ENCODE measurements at places on chromosomes 12 and 14. TPM values are rescaled to one million over a fixed set of nuclear protein-coding genes. Genes with fewer than 3 reads are reported as not detected.
A peak's percentile ranks its signal among the peaks of the same experiment; 100 is the strongest.

SLCO1B3 gene
- total RNA-seq: not detected

- no peaks in the 10 kb centered on the region for H3K4me1 ChIP-seq
- H3K4me3 ChIP-seq: no peak overlapping the region
- no peak overlapping the region for H3K27ac ChIP-seq
- H3K27me3 ChIP-seq: no peaks in the 10 kb centered on the region
- H3K36me3 ChIP-seq: no peaks in the 10 kb centered on the region
Measured at GRCh38 chr14:33499687-33500086, 451.2 kb downstream of the EGLN3 start.

GRCh38 chr12:109764123-109764522 is 50.5 kb downstream of the FAM222A start:
- H3K27me3 ChIP-seq: no peaks in the 10 kb centered on the region
- H3K4me1 ChIP-seq: no peaks in the 10 kb centered on the region
- DNase-seq: no peak
- H3K27ac ChIP-seq: no peak overlapping the region
- no peak overlapping the region for H3K4me3 ChIP-seq

ZNF385A gene
- total RNA-seq: 5.0 TPM

ITGB7 gene
- 139 TPM for total RNA-seq

GRCh38 chr14:76350671-76351070 is 25.3 kb upstream of the ESRRB start:
- H3K27ac ChIP-seq: no peak overlapping the region
- H3K4me3 ChIP-seq: no peak overlapping the region
- peaks cover 2% of the 10 kb centered on the region for H3K4me1 ChIP-seq
- peaks cover 30% of the 10 kb centered on the region for H3K27me3 ChIP-seq
- H3K36me3 ChIP-seq: no peaks in the 10 kb centered on the region

FIGNL2 gene
- total RNA-seq: 0.39 TPM

DNA sequence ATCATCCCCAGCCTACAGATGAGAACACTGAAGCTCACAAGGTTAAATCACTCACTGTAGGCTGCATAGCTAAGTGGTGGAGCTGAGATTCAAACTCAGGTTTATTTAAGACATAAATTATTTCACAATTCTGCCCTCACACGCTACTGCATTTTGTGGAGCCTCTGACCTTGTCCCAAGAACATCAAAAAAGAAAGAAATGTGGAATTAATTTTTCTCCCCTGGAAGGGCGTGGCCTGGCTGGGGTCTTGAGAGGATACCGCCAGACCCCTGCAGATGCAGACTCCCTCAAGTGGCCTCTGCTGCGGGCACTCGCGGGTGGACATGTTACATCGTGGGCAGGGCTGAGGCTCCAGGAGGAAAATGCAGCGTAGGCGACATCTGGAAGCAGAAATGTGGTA is 40.6 kb downstream of the LTBP2 start:
- H3K4me3 ChIP-seq: no peak overlapping the region
- no peak for DNase-seq
- H3K4me1 ChIP-seq: no peaks in the 10 kb centered on the region
- no peak overlapping the region for H3K27ac ChIP-seq
- H3K27me3 ChIP-seq: peaks cover 7% of the 10 kb centered on the region

DNA sequence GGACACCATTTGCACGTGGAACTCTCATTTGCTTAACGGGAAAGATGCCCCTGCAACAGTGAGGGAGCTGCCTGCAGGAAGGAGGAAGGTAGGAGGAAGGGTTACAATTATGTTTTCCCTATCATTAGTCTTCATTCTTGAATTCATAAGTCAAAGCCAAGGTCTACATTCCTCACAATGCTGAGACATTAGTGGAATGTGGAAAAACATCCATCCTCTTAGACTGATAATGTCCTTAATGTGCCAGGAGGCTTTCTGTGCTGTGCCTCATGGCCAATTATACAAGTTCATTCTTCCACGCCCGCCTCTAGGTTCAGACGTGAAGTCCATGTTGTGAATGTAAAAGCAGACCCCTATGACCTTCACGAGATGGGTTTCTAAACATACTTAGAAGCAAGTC is 1212.4 kb upstream of the TMEM132C start:
- H3K27me3 ChIP-seq: no peaks in the 10 kb centered on the region
- H3K4me1 ChIP-seq: no peaks in the 10 kb centered on the region
- H3K4me3 ChIP-seq: no peak overlapping the region
- no peak overlapping the region for H3K27ac ChIP-seq
- no peaks in the 10 kb centered on the region for H3K36me3 ChIP-seq

TCL1B gene
- 1.2 TPM for total RNA-seq

GRCh38 chr12:85309125-85309566 is 29.1 kb downstream of the ALX1 start:
- no peak for DNase-seq
- H3K27ac ChIP-seq: no peak overlapping the region
- no peak overlapping the region for H3K4me3 ChIP-seq
- H3K4me1 ChIP-seq: no peaks in the 10 kb centered on the region
- H3K27me3 ChIP-seq: no peaks in the 10 kb centered on the region

HIP1R gene
- 154 TPM for total RNA-seq

- H3K36me3 ChIP-seq: no peaks in the 10 kb centered on the region
- H3K27me3 ChIP-seq: peaks cover 6% of the 10 kb centered on the region
- no peak for DNase-seq
- no peaks in the 10 kb centered on the region for H3K4me1 ChIP-seq
- H3K4me3 ChIP-seq: no peak overlapping the region
- no peak overlapping the region for H3K27ac ChIP-seq
Measured at GRCh38 chr12:66035288-66035966, 95.1 kb downstream of the LLPH start.

ADAMTS20 gene
- total RNA-seq: not detected

DNA sequence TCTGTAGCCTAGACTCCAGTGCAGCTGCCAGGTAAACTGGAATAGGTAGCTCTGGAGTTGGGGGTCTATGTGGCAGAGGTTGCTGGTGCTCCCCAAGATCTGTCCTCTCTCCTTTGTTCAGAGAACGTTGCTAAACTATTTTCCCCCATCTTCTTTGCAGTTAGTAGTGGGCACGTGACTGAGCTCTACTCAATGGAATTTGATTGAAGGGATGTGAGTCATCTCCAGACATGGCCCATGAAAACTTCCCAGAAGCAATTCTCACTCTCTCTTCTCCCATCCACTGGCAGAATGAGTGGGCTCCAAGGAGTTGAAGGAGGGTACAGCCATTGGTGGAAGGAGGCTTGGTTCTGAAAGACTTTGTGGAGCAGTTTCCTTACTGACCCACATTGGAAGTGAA is 44.0 kb downstream of the PAH start:
- H3K27ac ChIP-seq: no peak overlapping the region
- H3K36me3 ChIP-seq: no peaks in the 10 kb centered on the region
- no peak overlapping the region for H3K4me3 ChIP-seq
- no peak for DNase-seq

CARMIL3 gene
- total RNA-seq: 3.9 TPM

DNA sequence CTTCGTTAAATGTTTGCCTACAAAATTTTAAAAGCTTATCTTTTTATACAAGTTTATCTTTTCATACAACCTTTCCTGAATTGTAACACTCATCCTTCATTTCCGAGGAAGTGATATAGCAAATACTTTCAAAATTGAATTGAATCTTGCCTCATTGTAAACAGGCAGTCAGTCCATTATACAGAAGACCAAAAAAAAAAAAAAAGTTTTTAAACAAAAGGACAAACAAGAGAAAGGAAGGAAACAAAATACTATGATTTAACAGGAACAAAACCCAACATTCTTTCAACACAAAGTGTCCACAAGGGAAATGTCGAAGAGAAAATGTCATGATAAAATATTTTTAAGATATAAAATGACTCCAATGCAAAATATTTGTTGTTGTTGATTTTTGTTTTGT is 8.5 kb downstream of the ATF7 start:
- no peaks in the 10 kb centered on the region for H3K27me3 ChIP-seq
- peak overlapping the region; percentile 77 for H3K4me3 ChIP-seq
- H3K4me1 ChIP-seq: peaks cover 34% of the 10 kb centered on the region
- peak overlapping the region; percentile 84 for H3K27ac ChIP-seq
- DNase-seq: no peak
- H3K36me3 ChIP-seq: peaks cover 17% of the 10 kb centered on the region

EAPP gene
- total RNA-seq: 43.2 TPM

DNA sequence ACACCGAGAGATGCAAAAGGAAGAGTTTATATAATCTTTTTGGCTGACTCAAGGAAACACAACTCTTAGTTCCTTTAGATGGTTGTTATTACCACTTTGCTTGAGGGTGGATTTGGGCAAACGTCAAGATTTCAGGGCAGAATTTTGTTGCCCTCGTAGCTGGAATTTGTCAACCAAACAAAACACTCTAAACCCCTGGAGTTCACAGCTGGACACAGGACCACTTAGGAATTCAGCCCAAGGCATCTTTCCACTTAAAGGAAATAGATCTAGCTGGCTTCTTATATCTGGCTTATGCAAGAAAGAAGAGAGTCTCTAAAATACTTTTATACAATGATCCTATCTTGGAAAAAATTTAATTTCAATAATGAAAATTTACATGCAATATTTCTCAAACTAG is 237.8 kb upstream of the LRIG3 start:
- no peak overlapping the region for H3K27ac ChIP-seq
- H3K27me3 ChIP-seq: no peaks in the 10 kb centered on the region
- no peak overlapping the region for H3K4me3 ChIP-seq
- H3K36me3 ChIP-seq: no peaks in the 10 kb centered on the region
- H3K4me1 ChIP-seq: no peaks in the 10 kb centered on the region
- DNase-seq: no peak

DNA sequence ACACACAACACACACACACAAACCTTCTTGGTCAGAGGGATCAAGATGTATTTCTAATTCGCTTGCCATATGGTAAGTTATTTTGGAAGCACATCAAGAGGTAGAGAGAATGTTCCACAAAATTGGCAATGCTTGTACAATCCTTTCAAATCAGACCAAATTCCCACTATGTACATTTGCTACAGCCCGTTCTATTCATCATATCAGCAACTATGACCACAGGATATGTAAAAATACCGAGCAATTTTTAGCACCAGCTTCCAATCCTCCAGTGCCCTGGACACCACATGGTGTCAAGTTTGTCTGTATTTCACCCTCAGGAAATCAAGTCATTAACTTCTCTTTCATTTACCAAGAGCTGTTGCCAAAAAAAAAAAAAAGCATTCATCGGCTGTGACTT is 21.2 kb downstream of the TBX5 start:
- no peaks in the 10 kb centered on the region for H3K4me1 ChIP-seq
- no peak overlapping the region for H3K27ac ChIP-seq
- DNase-seq: no peak
- no peaks in the 10 kb centered on the region for H3K36me3 ChIP-seq
- H3K27me3 ChIP-seq: peaks cover 24% of the 10 kb centered on the region

- no peak overlapping the region for H3K27ac ChIP-seq
- H3K27me3 ChIP-seq: no peaks in the 10 kb centered on the region
- DNase-seq: no peak
- H3K36me3 ChIP-seq: no peaks in the 10 kb centered on the region
- no peaks in the 10 kb centered on the region for H3K4me1 ChIP-seq
- no peak overlapping the region for H3K4me3 ChIP-seq
Measured at GRCh38 chr12:39329876-39330275, 113.0 kb downstream of the KIF21A start.

- no peak for DNase-seq
- H3K27me3 ChIP-seq: peaks cover 9% of the 10 kb centered on the region
- H3K27ac ChIP-seq: no peak overlapping the region
- peaks cover 3% of the 10 kb centered on the region for H3K36me3 ChIP-seq
Measured at GRCh38 chr12:111997300-111997699, 15.7 kb downstream of the TMEM116 start.

DNA sequence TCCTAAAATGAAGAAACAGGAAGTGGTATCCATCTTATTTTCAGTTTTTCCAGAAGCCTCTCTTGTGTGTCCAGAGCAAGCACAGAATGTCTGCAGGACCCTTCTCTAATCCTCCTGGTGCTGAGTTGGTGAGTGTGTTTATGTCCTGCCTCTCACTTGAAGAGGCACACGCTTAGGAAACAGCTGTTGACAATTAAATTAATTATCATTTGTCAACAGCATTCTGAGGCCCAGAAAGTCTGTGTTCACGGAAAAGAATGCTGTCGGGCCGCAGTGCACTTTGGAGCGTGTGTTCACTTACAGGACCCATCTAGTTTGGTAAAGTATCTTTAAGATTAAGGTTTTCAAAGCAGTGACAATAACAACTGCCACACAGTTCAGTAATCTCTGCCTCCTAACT is 70.5 kb downstream of the LMNTD1 start:
- no peaks in the 10 kb centered on the region for H3K36me3 ChIP-seq
- H3K27me3 ChIP-seq: peaks cover 5% of the 10 kb centered on the region
- no peak for DNase-seq
- H3K4me3 ChIP-seq: no peak overlapping the region

GRCh38 chr14:54671537-54671936 is 104.6 kb downstream of the SAMD4A start:
- H3K4me3 ChIP-seq: no peak overlapping the region
- H3K27ac ChIP-seq: no peak overlapping the region
- H3K4me1 ChIP-seq: no peaks in the 10 kb centered on the region
- no peaks in the 10 kb centered on the region for H3K36me3 ChIP-seq
- no peak for DNase-seq

GRCh38 chr12:4116251-4117111 is 157.1 kb upstream of the CCND2 start:
- H3K27ac ChIP-seq: no peak overlapping the region
- peaks cover 56% of the 10 kb centered on the region for H3K4me1 ChIP-seq
- peaks cover 2% of the 10 kb centered on the region for H3K27me3 ChIP-seq
- no peak for DNase-seq

APOF gene
- not detected for total RNA-seq

B4GALNT1 gene
- 0.51 TPM for total RNA-seq

- no peak overlapping the region for H3K27ac ChIP-seq
- no peaks in the 10 kb centered on the region for H3K27me3 ChIP-seq
- no peak overlapping the region for H3K4me3 ChIP-seq
- H3K36me3 ChIP-seq: no peaks in the 10 kb centered on the region
- no peaks in the 10 kb centered on the region for H3K4me1 ChIP-seq
Measured at GRCh38 chr12:127749416-127749815, 517.6 kb upstream of the TMEM132C start.

- H3K36me3 ChIP-seq: peaks cover 81% of the 10 kb centered on the region
- H3K4me3 ChIP-seq: peak overlapping the region; percentile 49
- peaks cover 97% of the 10 kb centered on the region for H3K4me1 ChIP-seq
- no peaks in the 10 kb centered on the region for H3K27me3 ChIP-seq
- no peak for DNase-seq
Measured at GRCh38 chr12:46217541-46218321, 51.1 kb downstream of the SLC38A1 start.

DNA sequence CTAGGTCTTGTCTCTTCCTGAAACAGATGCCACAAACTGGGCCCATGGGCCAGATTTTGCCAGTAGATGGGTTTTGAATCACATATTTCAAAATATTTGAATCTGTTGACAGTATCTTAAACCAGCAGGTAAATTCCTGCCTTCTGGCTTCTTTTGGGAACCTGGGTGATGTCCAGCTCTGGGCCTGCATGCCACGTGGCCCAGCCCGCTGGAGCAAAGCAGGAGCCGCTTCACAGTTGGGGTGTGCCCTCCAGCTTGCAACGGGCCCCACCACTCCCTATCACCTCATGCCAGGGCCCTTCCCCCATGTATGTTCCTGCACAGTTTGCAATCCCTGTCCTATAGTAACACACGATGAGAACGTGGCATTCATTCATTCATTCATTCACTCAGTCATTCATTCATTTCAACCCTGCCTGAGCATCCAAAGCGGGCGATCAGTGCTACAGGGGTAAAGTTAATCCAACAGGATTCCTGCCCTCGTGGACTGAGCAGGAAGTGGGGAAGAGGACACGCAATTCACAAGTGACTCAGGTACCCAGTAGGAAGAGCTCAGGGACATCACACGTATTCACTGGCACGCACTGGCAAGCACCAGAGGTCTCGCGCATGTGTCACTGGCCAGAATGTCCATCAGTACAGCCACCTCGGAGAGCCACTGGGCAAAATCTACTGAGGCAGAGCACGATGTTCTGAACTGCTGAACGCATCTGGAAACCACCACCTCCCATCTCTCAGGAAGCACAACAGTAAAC is 27.8 kb downstream of the SCARB1 start:
- no peak overlapping the region for H3K27ac ChIP-seq
- no peaks in the 10 kb centered on the region for H3K27me3 ChIP-seq
- H3K4me1 ChIP-seq: no peaks in the 10 kb centered on the region
- no peaks in the 10 kb centered on the region for H3K36me3 ChIP-seq
